Type B pancreatic cell (in vitro differentiated cells): ENCODE measurements at places on chromosomes 1 and 21. TPM values are rescaled to one million over a fixed set of nuclear protein-coding genes. Genes with fewer than 3 reads are reported as not detected.

DNA sequence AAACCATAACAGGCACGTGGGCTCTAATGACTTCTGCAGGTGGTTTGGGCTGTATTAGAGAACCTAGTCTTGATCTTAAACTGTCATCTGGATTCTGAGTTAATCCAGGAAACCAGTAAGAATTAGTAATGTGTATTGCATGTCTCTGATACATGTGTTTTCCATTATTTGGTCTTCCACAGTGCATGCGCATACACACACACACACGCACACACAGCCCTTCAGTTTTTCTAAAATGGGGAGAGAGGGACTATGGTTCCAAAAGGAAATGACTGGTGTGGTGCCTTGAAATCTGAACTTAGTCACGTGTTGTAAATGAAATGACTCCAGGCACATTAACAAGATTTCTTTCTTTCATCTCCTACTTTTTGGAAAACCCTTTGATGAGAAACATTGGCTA lies 67.6 kb downstream of the OLFML2B start:
- DNase-seq, result no peak

DNA sequence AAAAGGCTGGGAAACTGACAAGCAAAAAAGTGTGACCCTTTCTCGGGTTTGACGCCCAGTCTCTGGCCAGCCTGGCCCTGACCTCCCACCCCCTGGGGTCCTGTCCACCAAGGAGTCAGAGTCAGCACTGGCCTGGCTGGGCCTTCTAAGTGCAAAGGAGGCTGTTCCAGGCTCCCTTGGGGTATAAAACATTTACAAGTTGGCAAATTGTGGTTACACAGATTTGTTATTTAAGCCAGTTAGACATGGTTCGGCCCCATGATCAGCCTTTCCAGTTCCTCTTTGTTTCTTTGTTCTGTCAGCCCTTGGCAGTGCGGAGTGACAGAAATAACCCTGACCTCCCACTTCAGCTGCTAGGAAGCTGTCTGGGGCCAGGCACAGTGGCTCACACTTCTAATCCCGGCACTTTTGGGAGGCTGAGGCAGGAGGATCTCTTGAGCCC lies 161.6 kb upstream of the RAB4A start:
- no peak for DNase-seq

DNA sequence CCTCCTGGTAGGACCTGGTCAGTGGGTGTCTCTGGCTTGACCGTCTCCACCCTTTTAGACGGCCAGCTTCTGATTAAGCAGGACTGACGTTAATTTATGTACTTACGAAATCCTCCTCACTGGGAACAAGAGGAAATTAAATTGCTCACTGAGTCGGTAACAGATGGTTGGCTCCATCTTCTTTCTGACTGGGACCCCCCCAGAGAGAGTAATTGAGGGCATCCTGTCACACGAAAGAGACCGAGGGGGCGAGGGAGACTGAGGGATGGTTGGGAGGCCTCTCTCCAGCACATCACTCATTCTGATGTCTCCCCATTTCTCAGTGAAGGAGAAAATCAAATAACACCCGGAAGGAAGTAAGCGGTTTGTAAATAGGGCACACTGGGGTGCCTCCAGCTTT lies 104.8 kb downstream of the OMA1 start:
- DNase-seq, result no peak

DNA sequence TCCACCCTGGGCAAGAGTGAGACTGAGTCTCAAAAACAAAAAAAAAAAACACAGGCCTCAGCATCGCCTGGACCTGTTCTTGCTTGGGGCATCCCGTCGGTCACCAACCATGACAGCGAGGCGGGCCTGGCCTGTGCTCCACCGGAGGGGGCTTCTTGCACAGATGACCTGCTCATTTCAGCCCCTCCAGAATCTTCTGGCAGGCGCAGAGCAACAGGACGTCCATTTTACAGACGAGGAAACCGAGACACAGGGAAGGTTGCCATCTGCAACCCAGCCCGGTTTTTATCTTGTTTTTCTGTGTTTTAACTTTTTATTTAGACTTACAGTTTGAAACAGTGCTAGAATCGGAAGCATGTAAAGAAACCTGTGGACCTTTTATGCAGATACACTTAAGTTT lies 918 bp downstream of the CSTB start:
- no peak for DNase-seq

DNA sequence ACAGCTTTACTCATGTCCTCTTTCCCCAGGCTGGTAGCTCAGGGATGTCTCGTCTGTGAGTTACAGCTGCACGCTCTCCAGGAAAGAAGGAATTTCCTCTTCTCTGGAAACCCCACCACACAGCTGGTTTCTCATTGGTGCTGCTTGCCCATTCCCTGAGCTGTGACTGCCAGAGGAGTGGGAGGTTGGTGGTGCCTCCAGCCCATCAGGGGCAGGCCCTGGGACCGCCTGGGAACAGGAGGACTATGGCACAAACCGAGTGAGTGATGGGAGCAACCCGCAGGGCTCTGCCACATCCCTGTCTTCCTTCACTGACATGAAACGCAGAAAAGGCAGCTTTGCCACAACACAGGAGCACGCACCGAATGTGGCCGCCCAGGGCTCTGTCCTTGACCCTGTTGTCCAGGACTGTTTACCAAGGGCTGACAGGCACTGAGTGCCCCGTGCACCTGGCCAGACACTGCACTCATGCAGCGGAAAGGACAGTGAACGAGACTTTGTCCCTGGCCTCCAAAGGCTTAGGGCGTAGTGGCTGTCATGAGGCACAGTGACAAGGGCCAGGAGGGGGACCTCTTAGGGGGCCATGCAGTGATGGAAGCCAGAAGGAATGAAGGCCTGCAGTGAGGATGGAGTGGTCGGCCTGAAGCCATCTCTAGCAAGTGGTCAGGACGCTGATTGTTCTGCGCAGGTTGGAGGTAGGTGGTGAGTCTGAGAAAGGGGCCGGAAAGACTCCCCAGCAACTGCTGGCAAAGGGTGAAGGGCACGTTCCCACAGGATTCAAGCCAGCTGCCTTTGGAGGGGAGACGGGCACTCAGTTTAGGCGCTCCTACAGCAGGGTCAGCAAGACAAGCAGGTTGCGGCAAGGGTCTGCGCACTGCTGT lies 1.7 kb upstream of the CCNL2 start:
- no peak for DNase-seq

DNA sequence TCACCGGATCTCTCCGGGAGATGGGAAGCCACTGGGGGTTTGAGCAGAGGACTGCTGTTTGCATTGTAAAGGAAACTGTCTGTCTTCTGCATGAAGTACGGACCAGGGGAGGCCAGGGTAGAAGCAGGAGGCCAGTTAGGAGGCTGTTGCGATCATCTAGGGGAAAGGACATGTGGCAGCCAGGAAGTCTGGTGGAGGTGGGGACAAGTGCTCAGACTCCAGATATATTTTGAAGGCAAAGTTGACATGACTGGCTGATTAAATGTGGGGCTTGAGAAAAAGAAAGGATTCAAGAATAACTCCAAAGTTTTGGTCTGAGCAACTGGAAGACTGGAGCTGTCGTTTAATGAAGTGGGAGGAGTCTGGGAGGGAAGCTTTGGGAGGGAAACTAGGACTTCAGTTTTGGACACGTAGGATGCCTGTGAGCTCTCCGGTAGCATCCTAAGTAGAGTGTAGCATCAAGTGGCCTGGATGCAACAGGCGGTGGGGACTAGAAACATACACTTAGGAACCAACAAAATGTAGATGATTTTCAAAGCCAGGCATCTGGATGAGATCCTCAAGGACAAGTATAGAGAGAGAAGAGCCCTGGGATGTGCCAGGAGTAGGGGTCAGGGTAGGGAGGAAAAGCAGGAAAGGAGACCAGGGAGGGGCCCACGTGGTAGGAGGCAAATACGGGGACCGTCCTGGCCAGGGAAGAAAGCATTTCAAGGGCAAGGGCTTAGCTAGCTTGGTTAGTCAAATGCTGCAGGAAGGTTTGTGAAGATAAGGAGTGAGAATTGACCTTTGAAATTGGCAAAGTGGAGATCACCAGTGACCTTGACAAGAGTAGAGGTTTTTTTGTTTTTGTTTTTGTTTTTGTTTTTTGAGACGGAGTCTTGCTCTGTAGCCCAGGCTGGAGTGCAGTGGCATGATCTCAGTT lies 3.7 kb upstream of the C1orf210 start:
- no peak for DNase-seq

DNA sequence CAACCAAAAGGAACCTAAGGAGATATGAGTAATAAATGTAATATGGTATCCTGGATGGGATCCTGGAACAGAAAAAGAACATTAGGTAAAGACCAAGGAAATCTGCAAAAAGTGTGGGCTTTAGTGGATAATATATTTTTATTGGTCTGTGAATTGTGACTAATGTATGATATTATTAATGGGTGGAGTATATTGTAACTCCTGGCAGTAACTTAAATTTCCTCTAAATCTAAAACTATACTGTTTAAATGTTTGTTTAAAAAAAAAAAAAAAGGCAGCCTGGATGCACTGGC lies 68.4 kb downstream of the LRRC8D start:
- no peak for DNase-seq

- DNase-seq, result no peak
Measured at GRCh38 chr1:109814993-109815786, 51.5 kb upstream of the EPS8L3 start.

- DNase-seq, result no peak
Measured at GRCh38 chr1:174938281-174939007, 61.3 kb upstream of the CACYBP start.

DNA sequence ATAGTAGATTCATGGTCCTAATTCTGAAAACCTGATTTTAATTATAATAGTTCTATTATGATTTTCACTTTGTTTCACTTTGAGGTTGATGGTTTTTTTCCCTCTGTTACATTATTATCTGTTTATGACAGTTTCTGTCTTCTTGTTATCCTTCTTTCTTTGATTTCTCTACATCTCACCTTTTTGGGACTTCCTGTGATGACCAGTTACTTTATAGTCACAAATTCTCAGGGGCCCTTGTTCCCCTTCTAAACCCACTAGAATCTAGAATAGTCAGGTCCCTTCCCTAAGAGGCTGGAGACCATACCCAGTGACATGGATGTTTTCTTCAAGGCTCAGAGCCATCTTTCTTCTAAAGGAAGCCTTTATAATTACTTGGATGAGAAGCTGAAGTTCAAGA lies 238.4 kb downstream of the GPR52 start:
- no peak for DNase-seq

- no peak for DNase-seq
Measured at GRCh38 chr21:17775431-17776126, 43.6 kb downstream of the C21orf91 start.

- no peak for DNase-seq
Measured at GRCh38 chr1:152013664-152014237, 20.1 kb upstream of the S100A10 start.

DNA sequence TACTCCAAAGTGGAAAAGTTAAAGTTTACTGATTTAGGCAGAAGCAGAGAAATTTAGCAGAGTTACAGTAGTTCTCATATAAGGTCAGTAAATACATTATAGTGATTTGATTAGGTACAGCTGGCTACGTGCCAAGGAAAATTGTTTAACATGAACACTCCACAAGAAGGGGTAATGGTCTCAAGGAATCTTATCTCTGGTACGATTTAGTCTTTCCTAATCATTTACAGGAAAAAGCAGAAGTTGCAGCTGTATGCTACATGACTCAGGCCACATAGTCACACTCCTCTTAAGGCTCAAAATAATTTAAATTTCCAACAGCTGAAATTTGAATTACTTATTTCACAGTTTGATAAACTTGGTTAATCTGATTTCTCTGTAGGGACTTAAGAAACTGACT lies 36.9 kb upstream of the OR2B11 start:
- DNase-seq, result no peak

- DNase-seq, result no peak
Measured at GRCh38 chr1:11623702-11624101, 30.5 kb downstream of the FBXO2 start.

GRCh38 chr1:20666804-20667203 lies 5.6 kb upstream of the DDOST start:
- DNase-seq, result no peak

DNA sequence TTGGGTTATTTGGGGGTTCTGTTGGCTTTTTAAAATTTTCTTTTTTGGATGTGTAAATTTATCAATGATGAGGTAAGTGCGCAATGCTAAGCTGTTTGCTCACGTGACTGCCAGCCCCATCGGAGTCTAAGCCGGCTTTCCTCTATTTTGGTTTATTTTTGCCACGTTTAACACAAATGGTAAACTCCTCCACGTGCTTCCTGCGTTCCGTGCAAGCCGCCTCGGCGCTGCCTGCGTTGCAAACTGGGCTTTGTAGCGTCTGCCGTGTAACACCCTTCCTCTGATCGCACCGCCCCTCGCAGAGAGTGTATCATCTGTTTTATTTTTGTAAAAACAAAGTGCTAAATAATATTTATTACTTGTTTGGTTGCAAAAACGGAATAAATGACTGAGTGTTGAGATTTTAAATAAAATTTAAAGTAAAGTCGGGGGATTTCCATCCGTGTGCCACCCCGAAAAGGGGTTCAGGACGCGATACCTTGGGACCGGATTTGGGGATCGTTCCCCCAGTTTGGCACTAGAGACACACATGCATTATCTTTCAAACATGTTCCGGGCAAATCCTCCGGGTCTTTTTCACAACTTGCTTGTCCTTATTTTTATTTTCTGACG lies 3.1 kb downstream of the OLIG2 start:
- no peak for DNase-seq

GRCh38 chr1:25255706-25256577 lies 8.7 kb upstream of the RSRP1 start:
- DNase-seq, result no peak

DNA sequence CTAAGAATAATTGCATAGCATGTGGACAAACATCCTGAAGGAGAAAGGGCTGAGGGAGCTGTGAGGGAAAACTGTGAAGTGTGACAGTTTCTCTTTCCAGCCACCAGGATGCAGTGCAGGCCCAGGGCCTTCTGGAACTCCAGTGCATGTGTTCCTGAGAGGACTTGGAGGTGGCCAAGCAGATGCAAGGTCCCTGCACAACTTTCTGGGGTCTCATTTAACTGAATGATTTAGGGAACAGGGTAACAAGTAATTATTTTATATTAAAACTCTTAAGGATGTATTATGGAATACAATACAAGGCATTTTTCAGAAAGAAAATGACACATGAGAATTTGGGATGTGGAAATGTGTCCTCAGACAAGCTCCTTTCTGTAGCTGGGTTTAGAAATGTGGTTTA lies 61.2 kb upstream of the MCOLN3 start:
- DNase-seq, result no peak

DNA sequence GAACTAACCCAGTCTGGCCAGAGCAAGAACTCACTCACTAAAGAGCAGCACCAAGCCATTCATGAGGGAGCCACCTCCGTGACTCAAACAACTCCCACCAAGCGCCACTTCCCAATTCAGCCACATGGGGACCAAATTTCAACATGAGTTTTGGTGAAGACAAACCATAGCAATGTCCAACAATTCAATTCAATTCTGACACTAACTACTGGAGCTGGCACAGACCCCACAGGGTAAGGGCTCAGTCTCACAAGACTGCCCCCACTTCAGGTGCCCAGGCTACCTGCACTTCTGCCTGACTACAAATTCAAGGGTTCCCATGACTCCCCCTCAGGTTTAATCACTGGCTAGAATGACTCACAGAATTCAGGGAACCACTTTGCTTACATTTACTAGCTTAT lies 48.8 kb upstream of the RAP1A start:
- no peak for DNase-seq

OR10Z1 gene
- total RNA-seq, result not detected in 2 replicates

IL6R gene
- total RNA-seq, result 7.8 and 12.5 TPM in 2 replicates

ANKRD45 gene
- total RNA-seq, result 0.50 and 3.1 TPM in 2 replicates

NFASC gene
- total RNA-seq, result 16.4 and 20.0 TPM in 2 replicates
